ENCODE measurements at places on chromosomes 7 and 10. TPM values are rescaled to one million over a fixed set of nuclear protein-coding genes. Genes with fewer than 3 reads are reported as not detected.

- DNase-seq = no peak
Measured at GRCh38 chr7:1749864-1750466, 79.9 kb downstream of the ELFN1 start.

DNA sequence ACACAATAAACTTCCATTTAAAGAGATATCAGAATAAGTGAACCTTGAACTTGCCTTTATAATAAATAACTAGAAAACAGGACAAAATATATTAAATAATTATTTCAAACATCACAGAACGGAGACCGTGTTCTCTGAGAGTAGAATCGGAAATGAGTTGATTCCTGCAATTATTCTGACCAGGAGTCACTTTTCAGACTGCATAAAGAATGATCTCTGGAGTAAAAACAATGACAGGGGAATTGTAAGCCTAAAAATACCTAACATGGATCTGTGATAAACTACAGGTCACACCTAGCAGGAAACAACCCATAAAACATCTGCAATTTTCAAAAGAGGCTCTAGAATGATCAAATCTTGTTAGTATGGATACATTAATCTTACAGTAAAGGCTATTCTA is 577.5 kb upstream of the SORCS1 start:
- no peak for DNase-seq

DNA sequence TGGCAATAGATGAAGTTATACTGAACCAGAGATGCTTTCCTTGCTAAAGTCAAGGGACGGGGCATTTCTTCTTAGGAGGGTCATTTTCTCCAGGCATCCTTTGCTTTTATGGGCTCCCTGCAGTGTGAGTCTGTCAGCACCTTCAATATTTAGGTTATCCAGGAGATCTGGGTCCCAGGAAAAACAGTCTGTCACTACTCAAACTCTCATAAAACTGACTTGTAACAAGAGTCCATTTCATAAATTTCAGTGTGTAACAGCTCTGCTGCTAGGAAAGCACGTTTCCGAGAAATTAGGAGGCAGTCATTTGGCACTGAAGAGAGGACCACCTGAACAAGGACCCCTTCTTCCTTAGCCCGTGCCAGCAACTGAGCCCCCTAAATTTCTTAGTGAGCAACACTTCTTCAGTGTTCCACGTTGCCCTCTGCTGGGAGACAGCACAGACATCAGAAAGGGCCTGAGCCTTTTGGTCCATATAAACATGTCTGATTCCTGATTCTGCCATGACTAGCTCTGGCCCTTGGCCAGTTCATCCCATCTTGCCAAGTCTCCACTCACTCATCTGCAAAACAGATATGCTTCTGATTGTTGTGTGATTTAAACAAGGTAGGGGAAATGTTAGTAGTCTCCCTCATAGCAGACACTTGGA is 7.2 kb downstream of the GCC1 start:
- no peak for DNase-seq

- DNase-seq = no peak
Measured at GRCh38 chr7:132243463-132243862, 332.8 kb downstream of the PLXNA4 start.

- no peak for DNase-seq
Measured at GRCh38 chr10:44293842-44294241, 91.1 kb downstream of the CXCL12 start.

DNA sequence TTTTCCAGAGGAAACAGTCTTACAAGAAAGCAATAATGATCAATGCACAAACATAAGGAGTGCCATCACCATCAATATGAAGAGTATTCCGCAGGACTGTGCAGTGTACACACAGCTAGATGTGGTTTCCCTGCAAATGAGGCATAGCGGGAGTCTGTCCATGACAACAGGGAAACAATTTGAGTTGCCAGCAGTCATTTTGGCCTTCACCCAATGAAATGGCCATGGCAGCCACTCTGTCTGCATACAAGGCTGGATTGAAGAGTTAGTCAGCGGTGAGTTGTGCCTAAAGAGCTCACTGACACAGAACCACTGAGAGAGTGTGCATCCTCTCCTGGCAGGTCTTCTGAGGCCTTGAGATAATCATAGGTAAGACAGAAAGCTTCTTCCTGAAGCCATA is 303.3 kb downstream of the IPMK start:
- no peak for DNase-seq

- DNase-seq = no peak
Measured at GRCh38 chr7:151871904-151872303, 5.0 kb downstream of the PRKAG2 start.

- no peak for DNase-seq
Measured at GRCh38 chr7:26183545-26184280, 16.8 kb downstream of the HNRNPA2B1 start.

- no peak for DNase-seq
Measured at GRCh38 chr7:5420067-5420880, 3.4 kb downstream of the TNRC18 start.

- no peak for DNase-seq
Measured at GRCh38 chr7:158519633-158520174, 67.9 kb downstream of the PTPRN2 start.

DNA sequence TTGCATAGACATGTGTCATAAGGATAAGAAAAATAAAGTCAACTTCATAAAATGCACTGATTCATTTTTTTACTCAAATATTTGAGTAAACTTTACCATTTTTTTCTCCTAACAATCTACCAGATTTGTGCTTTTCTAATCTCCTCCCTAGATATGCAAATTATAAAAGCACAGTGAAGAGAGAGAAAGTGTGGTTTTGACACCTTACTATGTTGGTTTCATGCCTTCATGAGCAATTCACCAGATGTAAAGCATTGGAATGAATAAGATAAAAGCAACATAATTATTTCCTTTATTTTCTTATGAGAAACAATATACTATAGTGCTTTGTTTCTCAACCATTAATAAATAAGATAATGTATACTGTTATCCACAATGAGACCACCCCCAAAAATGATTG is 432.5 kb upstream of the PCDH15 start:
- no peak for DNase-seq

GRCh38 chr7:47531584-47532492 is 50.1 kb downstream of the TNS3 start:
- DNase-seq = no peak

DNA sequence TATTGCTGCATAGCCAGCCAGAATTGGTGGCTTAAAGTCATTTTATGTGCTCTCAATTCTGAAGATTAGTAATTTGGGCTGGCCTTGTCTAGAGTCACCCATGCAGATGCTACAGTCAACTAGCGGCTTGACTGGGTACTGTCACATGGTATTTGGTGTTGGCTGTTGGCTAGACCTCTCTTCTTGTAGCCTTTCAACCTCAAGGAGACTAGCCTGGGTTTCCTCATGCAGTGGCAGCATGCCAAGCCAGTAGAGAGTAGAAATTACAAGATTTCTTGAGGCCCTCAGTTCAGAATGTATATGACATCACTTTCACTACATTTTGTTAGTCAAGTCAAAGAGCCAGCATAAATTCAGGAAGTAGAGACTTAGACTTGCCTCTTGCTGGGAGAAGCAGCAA is 3.7 kb upstream of the ZNF800 start:
- no peak for DNase-seq

DNA sequence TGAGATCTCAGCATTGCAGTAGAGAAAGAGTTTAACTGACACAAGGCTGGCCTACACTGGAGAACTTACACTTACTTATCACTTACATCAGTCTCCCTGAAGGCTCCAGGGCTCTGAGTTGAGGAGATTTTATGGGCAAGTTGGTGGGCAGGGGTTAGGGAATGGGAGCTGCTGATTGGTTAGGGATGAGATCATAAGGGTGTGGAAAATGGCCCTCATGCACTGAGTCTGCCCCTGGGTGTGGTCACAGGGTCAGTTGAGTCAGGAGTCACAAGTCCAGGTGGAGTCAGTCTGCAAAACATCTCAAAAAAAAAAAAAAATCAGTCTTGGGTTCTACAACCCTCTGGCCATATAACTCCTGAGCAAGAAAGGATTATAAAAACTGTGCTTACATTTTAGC is 60.5 kb downstream of the PPP1R17 start:
- DNase-seq = no peak

DNA sequence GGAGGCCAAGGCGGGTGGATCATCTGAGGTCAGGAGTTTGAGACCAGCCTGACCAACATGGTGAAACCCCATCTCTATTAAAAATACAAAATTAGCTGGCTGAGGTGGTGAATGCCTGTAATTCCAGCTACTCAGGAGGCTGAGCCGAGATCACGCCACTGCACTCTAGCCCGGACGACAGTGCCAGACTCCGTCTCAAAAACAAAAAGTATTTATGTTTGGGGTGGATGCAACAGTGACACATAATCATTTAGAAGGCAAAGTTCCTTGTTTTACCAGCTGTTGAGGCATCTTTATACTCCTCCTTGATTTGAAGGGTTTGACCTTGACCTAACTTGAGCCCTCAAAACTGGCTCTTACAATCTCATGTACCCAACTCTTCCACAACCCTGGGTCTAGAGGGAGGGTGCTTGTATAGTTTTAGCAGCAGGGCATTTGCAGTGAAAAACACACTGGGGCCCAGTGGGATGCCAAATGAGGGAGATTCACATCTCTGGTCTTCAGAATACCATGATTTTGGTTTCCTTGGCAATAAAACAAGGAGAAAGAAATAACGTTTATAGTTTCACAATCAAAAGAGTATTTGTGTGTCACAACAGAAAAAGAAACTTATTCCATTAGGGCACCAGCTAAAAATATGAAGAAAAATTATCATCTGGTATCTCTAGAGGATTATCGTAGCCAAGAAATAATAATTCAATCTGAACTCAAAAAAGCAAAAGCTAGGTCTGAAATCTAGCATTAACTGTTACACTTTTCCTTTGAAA is 14.2 kb upstream of the TMEM254 start:
- DNase-seq = no peak

Gene SH2D4B
- total RNA-seq = not detected

Data from vagina (tissue), 2 donors.